ENCODE measurements at places on chromosomes 4 and X. TPM values are rescaled to one million over a fixed set of nuclear protein-coding genes. Genes with fewer than 3 reads are reported as not detected.

GRCh38 chr4:40897557-40898203 lies 147.9 kb downstream of the NSUN7 start:
- no peaks in the 10 kb centered on the region for H3K36me3 ChIP-seq
- no peaks in the 10 kb centered on the region for H3K4me1 ChIP-seq

- no peaks in the 10 kb centered on the region for H3K4me1 ChIP-seq
- DNase-seq, result no peak
- no peak overlapping the region for H3K4me3 ChIP-seq
- no peaks in the 10 kb centered on the region for H3K36me3 ChIP-seq
These were observed 40.0 kb upstream of the ADRA2C start for GRCh38 chr4:3725936-3726870.

GRCh38 chrX:20143561-20143960 lies 1.9 kb upstream of the EIF1AX start:
- no peak for DNase-seq
- no peaks in the 10 kb centered on the region for H3K27me3 ChIP-seq
- peaks cover 18% of the 10 kb centered on the region for H3K4me1 ChIP-seq
- H3K36me3 ChIP-seq, result no peaks in the 10 kb centered on the region

DNA sequence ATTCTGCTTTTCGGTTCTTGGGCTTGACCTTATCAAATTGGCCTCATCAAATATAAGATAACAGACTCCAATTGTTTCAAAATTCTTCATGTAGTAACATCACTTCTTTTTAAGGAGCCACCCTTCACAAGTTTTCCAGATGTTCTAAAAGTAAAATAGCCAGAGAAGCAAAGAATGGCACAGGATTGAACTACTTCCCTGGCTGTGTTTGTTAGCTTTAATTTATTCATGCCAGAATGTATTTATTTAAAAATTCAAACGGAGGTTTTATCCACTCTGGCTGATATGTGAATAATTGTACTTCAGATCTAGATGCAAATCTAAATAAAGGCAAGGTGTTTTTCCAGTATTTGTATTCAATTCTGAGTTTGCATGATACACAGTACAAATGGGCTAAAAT lies 581.3 kb upstream of the TENM3 start:
- H3K36me3 ChIP-seq, result no peaks in the 10 kb centered on the region
- H3K27me3 ChIP-seq, result no peaks in the 10 kb centered on the region
- no peaks in the 10 kb centered on the region for H3K4me1 ChIP-seq

- H3K36me3 ChIP-seq, result peaks cover 6% of the 10 kb centered on the region
- H3K4me3 ChIP-seq, result no peak overlapping the region
- H3K27ac ChIP-seq, result no peak overlapping the region
- DNase-seq, result no peak
These were observed 50.4 kb downstream of the ALG13 start for GRCh38 chrX:111731351-111731750.

GRCh38 chr4:128861856-128862518 lies 52.5 kb downstream of the JADE1 start:
- H3K4me1 ChIP-seq, result peaks cover 23% of the 10 kb centered on the region
- no peak overlapping the region for H3K4me3 ChIP-seq
- no peak for DNase-seq
- H3K36me3 ChIP-seq, result peaks cover 24% of the 10 kb centered on the region

DNA sequence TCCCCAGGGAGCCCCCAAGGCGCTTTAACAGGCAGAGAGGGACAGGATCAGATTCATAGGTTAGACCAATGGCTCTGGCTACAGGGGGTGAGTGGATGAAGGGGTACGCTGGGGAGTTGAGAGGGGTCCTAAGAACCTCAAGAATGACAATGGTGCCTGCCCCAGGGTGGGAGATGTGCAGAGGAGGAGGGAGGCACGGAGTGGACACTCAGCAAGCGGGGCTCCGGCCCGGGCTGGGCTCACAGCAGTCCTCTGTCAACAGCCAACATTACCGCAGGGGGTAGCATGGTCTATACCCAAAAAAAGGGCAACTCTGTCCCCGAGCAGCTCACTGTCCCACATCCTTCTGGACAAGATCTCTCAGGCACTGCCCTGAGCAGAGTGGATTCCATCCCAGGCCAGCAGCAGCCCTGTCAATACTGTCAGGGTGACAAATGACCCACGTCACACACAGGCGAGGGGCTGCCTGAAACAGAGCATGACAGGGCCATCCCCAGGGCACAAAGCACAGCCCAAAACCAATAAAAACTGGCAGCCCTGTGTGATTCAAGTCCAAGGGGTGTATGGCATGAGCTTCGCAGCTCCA lies 47.7 kb upstream of the PPP2R2C start:
- H3K36me3 ChIP-seq, result no peaks in the 10 kb centered on the region
- H3K4me1 ChIP-seq, result no peaks in the 10 kb centered on the region
- H3K27ac ChIP-seq, result no peak overlapping the region
- H3K27me3 ChIP-seq, result no peaks in the 10 kb centered on the region

DNA sequence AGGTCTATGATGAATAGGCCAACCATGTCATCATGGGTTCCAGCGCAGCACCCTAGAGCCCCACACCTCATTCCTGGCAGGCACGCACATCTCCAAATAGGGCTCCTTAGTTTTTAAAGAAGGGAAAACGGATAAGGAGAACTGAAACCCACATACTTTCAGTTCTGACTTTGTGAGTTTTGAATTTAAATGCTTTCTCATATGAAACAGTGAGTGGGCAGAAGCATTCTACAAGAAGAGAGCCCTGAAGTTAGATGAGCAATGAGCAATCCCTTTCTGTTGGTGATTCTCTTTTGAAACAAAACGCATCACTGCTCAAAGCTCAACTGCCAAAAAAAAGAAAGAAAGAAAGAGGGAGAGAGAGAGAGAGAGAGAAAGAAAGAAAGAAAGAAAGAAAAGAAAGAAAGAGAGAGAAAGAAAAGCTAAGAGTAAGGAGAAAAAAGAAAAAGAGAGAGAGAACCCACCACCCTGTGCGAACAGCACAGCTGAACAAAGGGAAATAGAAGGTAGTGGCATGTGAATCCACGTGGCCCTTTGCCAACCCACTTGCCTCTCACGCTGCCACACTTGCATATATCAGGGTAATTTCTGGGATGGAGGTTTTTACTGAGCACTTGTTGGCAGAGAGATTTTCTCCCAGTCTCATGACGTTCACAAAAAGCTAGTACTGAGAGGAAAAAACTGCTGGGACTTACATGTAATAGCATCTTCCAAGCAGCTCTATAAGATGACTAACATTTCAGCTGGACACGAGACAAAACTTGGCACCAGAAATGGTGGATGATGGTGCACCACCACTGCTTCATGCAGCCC lies 31.0 kb downstream of the TMSB4X start:
- H3K4me1 ChIP-seq, result peaks cover 69% of the 10 kb centered on the region
- no peak for DNase-seq
- no peaks in the 10 kb centered on the region for H3K27me3 ChIP-seq
- H3K36me3 ChIP-seq, result no peaks in the 10 kb centered on the region

DNA sequence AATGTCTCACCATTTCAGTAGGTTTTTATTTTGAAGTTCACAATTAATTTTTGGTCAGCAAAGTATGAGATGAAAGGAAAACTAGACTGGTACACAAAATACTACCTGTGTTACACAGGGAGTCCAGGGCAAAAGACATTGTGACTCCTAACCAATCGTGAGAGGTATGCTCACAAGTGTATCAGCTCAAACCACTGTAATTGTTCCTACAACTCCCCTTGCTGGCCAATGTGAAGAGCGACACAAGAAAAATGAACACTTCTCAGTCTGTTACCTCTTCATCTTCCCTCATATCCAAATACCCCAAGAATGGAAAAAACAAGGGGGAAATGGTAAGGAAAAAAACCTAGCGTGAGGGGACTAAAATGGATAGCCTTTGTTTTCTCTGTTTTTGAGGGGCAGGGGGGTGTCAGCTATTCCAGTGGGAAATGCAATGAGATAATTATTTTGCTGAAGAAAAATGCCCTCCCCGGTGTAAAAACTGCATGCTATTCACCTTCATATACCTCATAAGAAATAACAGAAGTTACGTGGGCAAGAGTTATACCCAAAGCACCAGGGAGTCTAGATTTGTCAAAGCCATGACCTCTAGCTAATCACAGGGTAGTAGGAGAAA lies 30.6 kb upstream of the NSUN7 start:
- H3K27ac ChIP-seq, result no peak overlapping the region
- H3K27me3 ChIP-seq, result no peaks in the 10 kb centered on the region
- peaks cover 12% of the 10 kb centered on the region for H3K4me1 ChIP-seq

DNA sequence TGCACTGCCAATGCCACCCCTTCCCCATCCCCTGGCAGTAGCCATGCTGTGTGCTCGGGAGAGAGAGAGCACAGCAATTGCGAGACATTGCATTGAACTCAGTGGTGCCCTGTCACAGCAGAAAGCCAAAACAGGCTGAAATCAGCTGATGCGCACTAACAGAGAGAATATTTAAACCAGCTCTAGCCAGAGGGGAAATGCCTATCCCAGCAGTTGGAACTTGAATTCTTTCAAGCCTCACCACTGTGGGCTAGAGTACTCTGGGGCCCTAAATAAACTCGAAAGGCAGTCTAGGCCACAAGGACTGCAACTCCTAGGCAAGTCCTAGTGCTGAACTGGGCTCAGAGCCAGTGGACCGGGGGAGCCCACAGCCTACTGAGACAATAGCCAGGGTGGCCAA lies 17.7 kb upstream of the RP2 start:
- no peak for DNase-seq
- H3K4me1 ChIP-seq, result no peaks in the 10 kb centered on the region
- no peaks in the 10 kb centered on the region for H3K36me3 ChIP-seq
- H3K27me3 ChIP-seq, result no peaks in the 10 kb centered on the region
- no peak overlapping the region for H3K27ac ChIP-seq

DNA sequence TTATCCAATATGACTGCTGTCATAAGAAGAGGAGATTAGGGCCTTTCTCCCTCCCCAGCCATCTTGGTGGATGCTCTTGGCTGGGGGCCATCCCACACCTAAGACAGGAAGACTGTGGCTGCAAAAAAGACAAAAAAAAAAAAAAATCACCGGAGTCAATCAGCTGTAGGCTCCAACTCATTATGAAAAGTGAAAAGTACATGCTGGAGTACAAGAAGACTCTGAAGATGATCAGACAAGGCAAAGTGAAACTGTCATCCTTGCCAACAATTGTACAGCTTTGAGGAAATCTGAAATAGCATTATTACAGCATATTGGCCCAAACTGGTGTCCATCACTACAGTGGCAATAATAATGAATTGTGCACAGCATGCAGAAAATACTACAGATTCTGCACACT lies 5.2 kb downstream of the EGFL6 start:
- no peak overlapping the region for H3K27ac ChIP-seq
- H3K4me1 ChIP-seq, result no peaks in the 10 kb centered on the region
- no peak for DNase-seq
- H3K4me3 ChIP-seq, result no peak overlapping the region
- H3K36me3 ChIP-seq, result no peaks in the 10 kb centered on the region

DNA sequence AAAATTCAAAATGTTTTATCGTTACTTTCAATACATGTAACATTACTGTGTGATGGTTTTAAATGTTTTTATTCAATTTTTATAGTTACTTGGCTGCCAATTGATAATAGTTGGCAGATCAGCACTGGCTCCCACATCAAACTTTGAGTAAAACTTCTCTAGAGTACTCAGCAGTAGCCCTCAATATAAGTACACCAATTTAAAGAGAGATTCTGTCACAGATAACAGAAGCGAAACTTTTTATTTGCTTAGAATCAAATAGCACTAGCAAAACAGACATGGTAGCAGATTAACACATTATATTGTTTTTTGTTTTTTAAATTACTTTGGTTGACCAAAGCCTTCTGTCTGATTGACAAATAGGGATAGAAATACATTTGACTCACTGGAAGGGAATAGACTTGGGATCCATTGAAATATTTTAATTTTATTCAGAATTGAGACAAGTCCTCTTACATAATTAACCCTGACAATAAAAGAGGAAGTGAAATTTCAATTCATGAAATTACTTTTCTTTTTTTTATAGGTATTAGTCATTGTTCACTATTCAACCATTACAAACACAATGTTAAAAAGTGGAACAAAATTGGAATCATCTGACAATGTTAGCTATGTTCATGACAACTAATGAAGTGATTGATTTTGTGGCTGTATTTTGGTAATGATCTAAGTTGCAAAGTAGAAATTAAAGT lies 554.9 kb downstream of the KLHL4 start:
- no peaks in the 10 kb centered on the region for H3K27me3 ChIP-seq
- no peak for DNase-seq
- H3K27ac ChIP-seq, result no peak overlapping the region

GRCh38 chrX:53193093-53193492 lies 31.9 kb downstream of the KDM5C start:
- no peak overlapping the region for H3K27ac ChIP-seq
- DNase-seq, result no peak
- H3K36me3 ChIP-seq, result peaks cover 20% of the 10 kb centered on the region

- no peak for DNase-seq
- H3K4me3 ChIP-seq, result no peak overlapping the region
These were observed 105.8 kb upstream of the DCAF12L1 start for GRCh38 chrX:126658447-126658846.

GRCh38 chrX:79133904-79134303 lies 10.6 kb upstream of the GPR174 start:
- H3K36me3 ChIP-seq, result no peaks in the 10 kb centered on the region
- H3K4me1 ChIP-seq, result peaks cover 17% of the 10 kb centered on the region
- no peak for DNase-seq
- no peak overlapping the region for H3K4me3 ChIP-seq
- H3K27ac ChIP-seq, result peak overlapping the region; percentile 38
- no peaks in the 10 kb centered on the region for H3K27me3 ChIP-seq

DNA sequence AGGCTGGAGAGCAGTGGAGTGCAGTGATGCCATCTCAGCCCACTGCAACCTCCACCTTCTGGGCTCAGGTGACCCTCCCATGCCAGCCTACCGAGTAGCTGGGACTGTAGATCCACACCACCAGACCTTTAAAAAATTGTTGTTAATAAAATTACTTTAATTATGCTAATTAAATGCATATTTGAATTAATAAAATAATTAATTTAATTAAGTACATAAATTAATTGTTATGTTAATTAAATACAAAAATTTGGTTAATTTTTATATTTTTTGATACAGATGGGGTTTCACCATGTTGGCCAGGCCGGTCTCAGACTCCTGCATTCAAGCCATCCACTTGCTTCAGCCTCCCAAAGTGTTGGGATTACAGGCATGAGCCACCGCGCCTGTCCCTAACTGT lies 12.6 kb upstream of the RAPGEF2 start:
- DNase-seq, result no peak
- H3K36me3 ChIP-seq, result no peaks in the 10 kb centered on the region
- H3K27ac ChIP-seq, result no peak overlapping the region
- H3K4me1 ChIP-seq, result no peaks in the 10 kb centered on the region
- H3K27me3 ChIP-seq, result no peaks in the 10 kb centered on the region
- H3K4me3 ChIP-seq, result no peak overlapping the region

GRCh38 chrX:96433409-96434077 lies 251.1 kb upstream of the DIAPH2 start:
- no peak overlapping the region for H3K4me3 ChIP-seq
- H3K27me3 ChIP-seq, result no peaks in the 10 kb centered on the region
- no peaks in the 10 kb centered on the region for H3K36me3 ChIP-seq
- no peaks in the 10 kb centered on the region for H3K4me1 ChIP-seq

RAB39B gene
- total RNA-seq, result 12.0 TPM

SLITRK2 gene
- not detected for total RNA-seq

SASH3 gene
- total RNA-seq, result 147 TPM

ETDB gene
- total RNA-seq, result not detected

Data from CD8-positive, alpha-beta memory T cell (primary cell).